NCI-H1417 (cell line): ENCODE measurements at places on chromosomes 4 and X.

GRCh38 chrX:70128071-70128470, 5.2 kb upstream of the IGBP1 start:
- no peak for DNase-seq

GRCh38 chr4:78609580-78609979, 58.0 kb downstream of the ANXA3 start:
- DNase-seq, result no peak

DNA sequence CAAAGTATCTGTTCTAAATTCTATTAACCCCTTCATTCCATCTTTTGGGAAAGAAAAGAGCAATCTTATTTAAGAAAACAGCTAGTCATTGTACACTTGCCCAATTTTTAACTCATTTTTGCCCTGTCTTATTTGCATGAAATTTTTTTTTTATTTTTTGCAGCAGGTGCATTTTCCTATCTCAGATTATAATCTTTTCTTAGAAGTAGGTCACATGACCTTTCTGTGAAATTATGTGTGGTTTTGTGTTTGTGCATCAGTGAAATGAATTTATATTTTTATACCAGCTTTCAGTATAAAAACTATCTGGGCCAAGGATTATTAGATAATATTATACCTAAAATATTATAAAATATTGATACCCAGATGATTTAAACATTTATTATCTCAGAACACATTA, 145.6 kb downstream of the INPP4B start:
- no peak for DNase-seq

DNA sequence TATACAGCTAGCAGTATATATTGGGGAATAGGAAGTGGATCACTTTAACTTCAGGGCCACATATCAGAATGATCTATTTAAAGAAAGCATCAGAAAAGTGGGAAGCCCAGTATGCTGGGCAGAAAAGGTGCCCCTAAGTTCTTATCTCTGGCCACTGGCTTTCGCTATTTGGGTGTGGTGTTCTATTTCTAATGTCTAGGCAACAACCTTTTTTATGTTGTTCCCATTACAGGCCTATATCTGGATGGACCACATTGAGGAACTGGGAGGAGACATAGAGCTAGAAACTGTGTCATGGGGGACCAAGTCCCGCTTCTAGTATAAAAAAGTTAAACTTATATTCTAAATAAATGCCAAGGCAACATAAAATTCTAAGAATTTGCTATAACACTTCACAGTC, 935.6 kb downstream of the PDHA2 start:
- DNase-seq, result no peak

GRCh38 chr4:112520598-112521122, 4.7 kb upstream of the NEUROG2 start:
- no peak for DNase-seq

GRCh38 chr4:93319041-93319440, 509.5 kb upstream of the ATOH1 start:
- DNase-seq, result no peak

GRCh38 chr4:27327421-27328181, 467.0 kb downstream of the STIM2 start:
- no peak for DNase-seq

DNA sequence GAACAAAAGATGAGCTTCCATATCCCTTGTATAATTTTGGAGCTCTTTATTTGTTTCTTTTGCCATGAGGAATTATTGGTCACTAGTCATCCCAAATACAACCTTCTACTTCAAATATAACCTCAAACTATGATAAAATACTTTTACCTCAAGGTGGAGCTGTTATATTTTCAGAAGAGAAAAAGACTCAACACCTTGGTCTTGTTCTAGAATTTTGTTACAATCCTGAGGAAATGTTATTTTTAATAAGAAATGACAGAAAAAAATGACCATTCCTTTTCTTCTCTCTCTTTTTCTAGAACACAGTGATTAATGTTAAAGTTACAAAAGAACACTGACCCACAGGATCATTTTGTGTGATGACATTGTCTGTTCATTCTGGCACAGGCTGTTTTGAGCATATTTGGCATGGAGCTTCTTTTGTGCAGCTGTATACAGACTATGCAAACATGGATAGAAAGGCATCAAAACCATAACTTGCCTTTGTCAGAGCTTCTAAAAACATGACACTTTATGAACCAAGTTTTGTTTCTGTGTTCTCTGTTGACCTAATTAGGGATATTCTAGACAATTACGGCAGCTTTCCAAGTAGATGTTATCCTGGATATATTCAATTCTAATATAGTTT, 159.6 kb upstream of the CTSO start:
- DNase-seq, result peak; percentile 69

DNA sequence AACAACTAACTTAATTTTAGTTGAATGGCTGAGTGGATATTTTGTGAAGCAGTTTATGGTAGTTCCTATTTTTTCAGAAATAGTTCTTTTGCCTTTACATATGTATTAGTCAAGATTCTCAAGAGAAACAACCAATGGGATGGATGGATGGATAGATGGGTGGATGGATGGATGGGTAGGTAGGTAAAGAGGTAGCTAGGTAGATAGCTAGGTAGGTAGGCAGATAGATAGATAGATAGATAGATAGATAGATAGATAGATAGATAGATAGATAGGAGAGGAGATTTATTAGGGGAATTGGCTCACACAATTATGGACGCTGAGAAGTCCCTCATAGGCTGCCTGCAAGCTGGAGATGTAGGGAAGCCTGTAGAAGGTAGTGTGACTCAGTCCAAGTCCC, 74.0 kb upstream of the NUDT6 start:
- DNase-seq, result no peak

GRCh38 chr4:187444061-187444460, 551.5 kb upstream of the ZFP42 start:
- no peak for DNase-seq

DNA sequence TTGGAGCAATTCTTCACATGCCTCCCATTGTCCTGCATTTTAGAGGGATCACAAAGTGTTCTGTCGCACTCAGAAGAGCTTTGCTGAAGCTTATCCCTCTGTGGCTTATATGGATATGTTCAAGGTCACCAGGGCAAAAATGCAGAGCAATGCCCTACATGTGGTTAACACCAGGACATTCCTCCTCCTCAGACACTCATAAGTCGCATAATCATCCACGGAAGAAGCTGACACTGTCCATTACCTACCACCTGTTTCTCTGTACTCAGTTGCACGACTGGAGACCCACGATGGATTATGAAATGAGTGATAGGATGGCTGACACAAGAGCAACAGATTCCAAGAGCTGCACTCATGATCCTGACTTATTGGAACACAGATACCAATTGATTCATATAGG, 68.7 kb upstream of the PRDX4 start:
- DNase-seq, result no peak

- DNase-seq, result no peak
These were observed 40.1 kb downstream of the WWC2 start for GRCh38 chr4:183139058-183139750.

- DNase-seq, result peak; percentile 35
These were observed 460.3 kb downstream of the MID1IP1 start for GRCh38 chrX:39261446-39262147.

DNA sequence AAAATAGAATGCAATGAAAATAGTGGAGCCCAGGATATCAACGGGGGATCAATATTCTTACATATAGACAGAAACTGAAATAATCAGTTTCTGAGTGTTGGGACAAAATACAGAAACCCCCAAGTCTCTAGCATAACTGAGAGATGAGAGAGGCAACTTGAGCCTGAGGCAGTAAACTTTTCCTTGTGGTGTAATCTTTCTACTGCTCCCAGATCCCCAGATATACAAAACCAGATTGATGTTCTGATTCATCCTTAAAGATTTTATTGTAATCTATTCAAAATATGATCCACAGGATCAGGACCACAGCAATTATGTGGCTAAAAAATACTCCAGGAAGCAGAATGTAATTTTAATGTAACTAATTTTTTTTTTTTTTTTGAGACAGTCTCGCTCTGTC, 2282.6 kb downstream of the ARAP2 start:
- no peak for DNase-seq

GRCh38 chrX:83511208-83511607, 3.1 kb downstream of the POU3F4 start:
- peak; percentile 85 for DNase-seq

GRCh38 chrX:99572711-99573110, 837.4 kb downstream of the PCDH19 start:
- no peak for DNase-seq

DNA sequence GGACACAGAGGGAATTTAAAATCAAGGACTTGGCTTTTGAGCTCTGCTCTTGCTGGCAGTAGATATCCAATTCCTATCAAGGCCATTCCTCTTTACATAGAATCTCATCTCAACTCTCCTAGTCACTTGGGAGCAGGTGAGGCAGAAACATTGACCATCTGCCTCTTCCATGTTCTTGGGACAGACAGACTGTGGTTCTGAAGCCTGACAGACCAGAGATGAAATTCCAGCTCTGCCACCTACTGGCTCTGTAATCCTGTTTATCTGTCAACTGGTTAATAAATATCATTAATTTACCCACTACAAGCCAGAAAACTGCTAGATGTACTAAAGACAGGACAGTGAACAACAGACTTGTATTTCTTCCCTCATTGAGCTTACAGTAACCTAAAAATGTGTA, 300.8 kb downstream of the ADGRL3 start:
- DNase-seq, result peak; percentile 14

- DNase-seq, result no peak
These were observed 1957.1 kb upstream of the ADGRL3 start for GRCh38 chr4:59243038-59243437.

GRCh38 chr4:150562250-150562649, 19.7 kb upstream of the MAB21L2 start:
- no peak for DNase-seq

GRCh38 chr4:155197757-155198156, 10.7 kb upstream of the NPY2R start:
- DNase-seq, result no peak

- no peak for DNase-seq
These were observed 35.7 kb upstream of the INTS6L start for GRCh38 chrX:135484641-135485289.

DNA sequence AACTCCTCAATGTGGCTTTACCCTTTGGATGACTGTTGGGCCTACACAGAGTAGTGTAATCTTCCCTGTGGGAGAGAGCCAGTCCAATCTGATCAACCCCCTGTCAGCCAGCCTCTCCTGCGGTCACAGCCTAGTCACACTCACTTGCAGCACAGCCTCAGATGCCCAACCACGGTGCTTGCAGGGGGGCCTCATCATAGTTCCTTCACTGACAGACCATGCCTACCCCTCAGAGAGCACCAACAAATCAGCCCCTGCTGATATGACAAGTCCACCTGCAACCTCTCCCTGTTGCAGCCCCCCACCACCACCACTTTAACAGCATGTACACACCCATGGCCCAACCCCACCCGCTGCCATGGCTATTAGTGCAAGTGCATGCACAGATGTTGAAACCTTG, 146.8 kb downstream of the HMGN5 start:
- no peak for DNase-seq

- DNase-seq, result peak; percentile 89
These were observed at the start of gene PIM2 for GRCh38 chrX:48918643-48919340. Gene PIM2 (minus strand): TSS chrX:48919024. CDS start chrX:48918834, 190 bp downstream.

- no peak for DNase-seq
These were observed 34.5 kb downstream of the LINC00632 start for GRCh38 chrX:140744085-140744484.

GRCh38 chr4:96519291-96519690, 679.4 kb downstream of the PDHA2 start:
- DNase-seq, result no peak
